ENCODE measurements at places on chromosomes 16 and 17. TPM values are rescaled to one million over a fixed set of nuclear protein-coding genes. Genes with fewer than 3 reads are reported as not detected.

Gene UMOD
- not detected for total RNA-seq

Gene TAOK2
- 31.2 TPM for total RNA-seq

Gene P2RX5
- 0.58 TPM for total RNA-seq

Gene ESRP2
- total RNA-seq = not detected

Gene HS3ST3A1
- 20.0 TPM for total RNA-seq

Gene SYT17
- 1.4 TPM for total RNA-seq

Gene WFIKKN1
- total RNA-seq = not detected

Gene OR4D1
- not detected for total RNA-seq

Gene EMP2
- 27.9 TPM for total RNA-seq

Gene IL21R
- total RNA-seq = 3.9 TPM

Gene CCDC92B
- total RNA-seq = not detected
